ENCODE measurements at places on chromosomes 11 and 22.

DNA sequence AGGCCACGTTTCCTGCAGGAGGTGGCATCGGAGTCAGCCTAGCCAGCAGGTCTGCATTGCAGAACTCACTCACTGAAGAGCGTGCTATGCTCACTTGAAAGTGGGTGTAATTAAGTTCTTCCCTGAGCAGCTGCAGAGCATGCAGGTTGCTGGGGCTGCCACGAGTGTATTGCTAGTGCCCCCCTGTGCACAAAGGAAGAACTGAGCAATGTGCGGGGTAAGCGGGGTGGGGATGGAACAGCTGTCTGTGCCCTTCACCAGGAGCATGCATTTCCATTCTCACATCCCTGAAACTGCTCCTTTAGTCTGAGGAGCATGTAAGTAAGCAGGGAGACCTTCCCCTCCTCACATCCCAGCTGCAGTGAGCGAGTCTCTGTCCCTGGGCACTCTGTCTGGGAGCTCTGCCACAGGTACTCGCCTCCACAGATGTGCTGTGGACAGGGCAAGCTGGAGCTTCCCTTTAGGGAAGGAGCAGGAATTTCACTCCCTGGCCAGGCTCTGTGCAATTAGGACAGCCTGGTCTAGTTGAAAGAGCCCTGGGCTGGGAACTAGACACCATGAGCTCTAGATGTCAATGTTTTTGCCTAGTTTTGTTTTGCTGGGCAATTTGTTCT, 1031.8 kb downstream of the NTM start:
- peak; percentile 24 for DNase-seq

DNA sequence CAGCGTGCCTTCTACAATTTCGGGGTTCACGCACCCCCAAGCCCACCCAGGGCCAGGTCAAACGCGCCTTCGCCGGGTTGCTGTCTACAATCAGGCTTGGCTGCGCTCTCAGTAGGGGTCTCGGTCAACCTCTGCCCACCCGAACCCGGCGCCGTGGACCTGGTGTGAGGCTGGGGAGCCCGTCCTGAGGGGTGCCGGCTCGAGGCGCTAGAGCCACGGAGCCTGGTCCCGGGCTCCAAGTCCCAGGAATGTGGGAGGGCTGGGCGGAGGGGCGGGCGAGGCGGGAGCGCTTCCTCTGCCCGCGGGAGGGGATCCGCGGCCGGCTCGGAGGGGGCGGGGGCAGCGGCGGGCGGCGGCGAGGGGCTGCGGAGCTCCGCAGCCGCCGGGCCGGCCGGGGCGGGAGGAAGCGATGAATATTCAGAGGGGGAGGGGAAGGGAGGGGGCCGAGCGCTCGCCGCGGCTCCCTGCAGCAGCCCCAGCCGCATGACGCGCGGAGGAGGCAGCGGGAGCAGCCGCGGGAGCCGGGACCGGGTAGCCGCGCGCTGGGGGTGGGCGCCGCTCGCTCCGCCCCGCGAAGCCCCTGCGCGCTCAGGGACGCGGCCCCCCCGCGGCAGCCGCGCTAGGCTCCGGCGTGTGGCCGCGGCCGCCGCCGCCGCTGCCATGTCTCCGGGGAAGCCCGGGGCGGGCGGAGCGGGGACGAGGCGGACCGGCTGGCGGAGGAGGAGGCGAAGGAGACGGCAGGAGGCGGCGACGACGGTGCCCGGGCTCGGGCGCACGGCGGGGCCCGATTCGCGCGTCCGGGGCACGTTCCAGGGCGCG, at the start of gene PTPRJ:
TSS of gene PTPRJ (plus strand) at position 472 of the 819 bp plus-strand sequence. CDS start 354 bp downstream, outside the sequence.
- DNase-seq, result peak; percentile 17

GRCh38 chr22:24751518-24751917, 23.0 kb downstream of the PIWIL3 start:
- DNase-seq, result no peak

GRCh38 chr22:31901388-31902137, 42.8 kb upstream of the YWHAH start:
- DNase-seq, result no peak

GRCh38 chr22:37844904-37845329, 783 bp upstream of the ANKRD54 start:
- DNase-seq, result no peak

GRCh38 chr22:35629406-35630216, 12.5 kb upstream of the MB start:
- no peak for DNase-seq

Data from hippocampal formation (tissue), 2 donors.